ENCODE measurements at places on chromosomes 2 and 18. TPM values are rescaled to one million over a fixed set of nuclear protein-coding genes. Genes with fewer than 3 reads are reported as not detected.

DNA sequence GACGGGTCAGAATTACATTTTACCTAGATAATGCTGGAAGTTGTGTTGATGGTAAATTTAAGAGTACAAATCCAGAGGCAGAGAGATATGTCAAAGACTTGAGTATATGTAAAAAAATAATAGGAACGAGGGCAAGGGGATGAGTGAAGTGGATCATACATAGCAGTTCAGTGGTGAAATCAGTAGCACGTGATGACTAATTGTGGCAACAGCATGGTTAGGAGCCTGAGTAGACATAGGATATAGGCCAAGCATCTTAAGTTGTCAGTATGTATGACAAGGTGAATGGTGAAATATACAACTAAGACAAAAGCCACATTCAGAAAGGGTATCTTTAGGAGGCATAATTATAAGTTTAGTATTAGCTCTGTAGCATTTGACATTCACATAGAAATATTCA, 826.5 kb upstream of the PIK3C3 start:
- no peak for DNase-seq

- DNase-seq = no peak
Measured at GRCh38 chr2:218999881-219000568, 6.8 kb upstream of the CRYBA2 start.

- no peak for DNase-seq
Measured at GRCh38 chr2:137206069-137206468, 440.7 kb downstream of the THSD7B start.

DNA sequence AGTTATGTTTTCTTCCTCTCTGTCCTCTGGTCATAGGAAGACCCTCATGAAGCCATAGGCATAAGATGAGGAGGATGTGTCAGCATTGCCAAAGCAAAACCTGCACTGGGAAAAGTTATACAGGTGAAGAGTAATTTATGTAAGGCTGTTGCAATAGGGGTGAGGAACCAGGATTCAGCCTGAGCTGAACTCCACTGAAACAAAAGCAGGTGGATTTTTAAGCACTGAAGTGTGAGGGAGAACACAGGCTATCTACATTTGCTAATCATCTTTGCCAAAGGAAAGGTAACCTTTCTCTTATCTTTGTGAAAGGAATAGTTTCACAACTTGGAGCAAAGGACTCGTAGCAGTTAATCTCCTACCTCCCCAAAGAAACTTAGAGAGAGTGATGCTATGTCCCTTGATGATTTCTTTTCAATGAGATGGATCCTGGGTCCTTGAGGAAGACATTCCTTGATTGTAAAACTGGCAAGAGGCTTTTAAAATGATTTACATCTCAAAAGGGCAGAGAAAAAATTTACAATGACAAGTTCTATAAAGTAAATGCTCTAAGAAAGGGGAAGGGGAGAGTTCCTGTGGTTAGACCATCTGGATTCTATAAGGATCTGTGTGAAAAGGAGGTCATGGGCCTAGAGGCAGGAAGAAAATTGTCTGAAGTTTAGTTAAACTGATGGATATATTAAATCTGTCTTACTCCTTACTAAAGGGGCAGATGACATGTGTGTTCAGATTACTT, 385.4 kb upstream of the CDH7 start:
- peak; percentile 2 for DNase-seq

DNA sequence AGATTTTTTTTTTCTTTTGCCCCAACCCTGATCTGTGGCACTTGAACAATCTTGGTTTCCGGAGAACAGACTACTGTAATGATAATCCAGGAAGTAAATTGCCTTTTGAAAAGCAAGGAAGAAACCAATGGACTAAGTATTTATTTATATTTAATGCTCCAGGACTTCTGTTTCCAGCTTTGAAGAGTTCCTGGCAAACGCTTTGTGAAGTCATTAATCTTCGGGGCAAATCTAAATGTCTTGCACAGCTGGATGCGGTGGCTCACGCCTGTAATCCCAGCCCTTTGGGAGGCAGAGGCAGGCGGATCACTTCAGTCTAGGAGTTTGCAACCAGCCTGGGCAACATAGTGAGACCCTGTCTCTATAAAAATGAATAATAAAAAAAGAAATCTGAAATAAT, 135.1 kb upstream of the GATA6 start:
- DNase-seq = no peak

DNA sequence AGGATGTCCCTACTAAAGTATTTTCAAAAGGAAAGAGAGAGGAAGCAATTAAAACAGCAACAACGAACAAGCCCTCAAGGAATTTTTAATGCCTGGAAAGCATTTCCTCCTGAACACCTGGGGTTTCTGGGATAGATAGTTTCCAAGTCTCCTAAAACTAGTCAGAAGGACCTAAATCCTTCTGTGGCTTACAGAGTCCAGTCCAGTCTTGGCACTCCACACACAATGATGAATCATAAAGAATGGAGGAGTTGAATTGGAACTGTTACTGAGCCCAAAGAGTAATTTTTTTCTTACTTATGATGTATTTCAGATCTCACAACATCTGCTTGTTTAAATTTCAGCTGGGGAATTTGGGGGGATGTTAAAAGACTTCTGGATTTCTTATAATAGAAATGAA, 144.6 kb upstream of the SETBP1 start:
- DNase-seq = no peak

GRCh38 chr18:79532313-79533007, 136.7 kb downstream of the NFATC1 start:
- no peak for DNase-seq

GRCh38 chr18:51686590-51686989, 489.1 kb upstream of the MEX3C start:
- no peak for DNase-seq

DNA sequence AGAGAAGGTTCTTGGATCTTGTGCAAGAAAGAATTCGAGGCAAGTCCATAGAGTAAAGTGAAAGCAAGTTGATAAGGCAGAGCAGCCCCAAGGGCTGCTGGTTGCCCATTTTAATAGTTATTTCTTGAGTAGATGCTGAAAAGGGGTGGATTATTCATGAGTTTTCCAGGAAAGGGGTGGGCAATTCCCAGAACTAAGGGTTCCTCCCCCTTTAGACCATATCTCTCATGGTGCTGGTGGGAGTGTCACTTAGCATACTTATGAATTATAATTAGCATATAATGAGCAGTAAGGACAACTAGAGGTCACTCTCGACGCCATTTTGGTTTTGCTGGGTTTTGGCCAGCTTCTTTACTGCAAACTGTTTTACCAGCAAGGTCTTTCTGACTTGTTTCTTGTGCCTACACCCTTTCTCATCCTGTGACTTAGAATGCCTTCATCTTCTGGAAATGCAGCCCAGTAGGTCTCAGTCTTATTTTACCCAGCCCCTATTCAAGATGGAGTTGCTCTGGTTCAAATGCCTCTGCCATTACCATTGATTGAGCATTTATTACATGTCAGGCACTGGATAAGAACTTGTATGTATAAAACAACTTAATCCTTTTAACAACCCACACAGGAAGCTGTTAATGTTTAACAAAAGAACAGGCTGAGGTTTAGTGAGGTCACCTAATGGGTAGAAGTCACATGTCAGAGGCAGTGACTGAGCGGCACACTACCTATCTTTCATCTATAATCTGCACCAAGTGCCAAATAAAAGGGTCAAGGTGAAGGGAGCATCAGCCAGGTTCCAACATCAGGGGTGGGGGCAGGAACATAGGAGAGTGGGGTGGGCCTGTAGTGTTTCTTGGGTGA, 250.9 kb downstream of the ICOS start:
- no peak for DNase-seq

DSEL gene
- polyA plus RNA-seq = 16.2 TPM

CGREF1 gene
- polyA plus RNA-seq = 6.4 TPM

GCG gene
- not detected for polyA plus RNA-seq

C1GALT1C1L gene
- 2.7 TPM for polyA plus RNA-seq

GRCh38 chr2:1682181-1682440, 62.2 kb downstream of the PXDN start:
- DNase-seq = no peak

DNA sequence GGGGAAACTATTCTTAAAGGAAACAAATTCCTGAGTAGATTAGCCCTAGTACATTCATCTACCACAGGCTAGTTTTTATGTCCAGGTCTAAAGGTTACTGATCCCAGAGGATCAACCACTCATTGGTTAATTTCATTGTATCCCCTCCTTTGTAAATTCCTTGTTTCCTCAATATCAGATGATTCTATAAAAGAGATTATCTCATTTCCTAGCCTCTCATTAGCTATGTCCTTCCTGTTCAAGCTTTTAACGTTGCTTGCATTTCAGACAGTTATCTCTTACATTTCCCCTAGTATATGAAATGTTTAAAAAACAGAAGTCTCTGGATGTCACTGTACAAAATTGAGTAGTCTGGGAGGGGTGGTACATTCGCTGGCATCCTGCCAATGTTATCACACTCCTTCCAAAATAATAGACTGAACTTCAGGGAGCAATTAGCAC, 24.2 kb upstream of the ARMC9 start:
- no peak for DNase-seq

MEX3C gene
- 66.6 TPM for polyA plus RNA-seq

GRCh38 chr2:96514521-96514920, 9.4 kb upstream of the NEURL3 start:
- no peak for DNase-seq

GRCh38 chr2:236161531-236161930, 6.7 kb downstream of the GBX2 start:
- no peak for DNase-seq

DNA sequence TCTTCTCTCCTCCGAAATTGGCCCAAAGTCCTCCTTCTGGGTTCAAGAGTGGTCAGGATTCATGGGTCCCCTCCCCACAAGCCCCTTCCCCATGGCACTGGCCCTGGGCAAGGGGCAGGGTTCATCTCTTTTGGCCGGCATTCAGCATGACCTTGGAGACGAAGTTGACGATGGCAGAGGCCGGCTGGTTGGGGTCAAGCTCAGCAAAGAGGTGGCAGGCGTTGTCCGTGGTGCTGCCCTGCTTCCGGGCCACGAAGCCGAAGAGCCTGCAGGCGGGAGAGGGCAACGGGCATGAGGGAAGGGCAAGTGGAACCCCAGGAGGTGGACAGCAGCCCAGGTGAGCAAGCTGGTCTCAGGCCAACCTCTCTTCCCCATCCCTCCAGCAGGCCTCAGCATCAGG, 198.5 kb downstream of the TNS1 start:
- DNase-seq = no peak

- DNase-seq = no peak
Measured at GRCh38 chr2:30511122-30512083, 64.4 kb downstream of the LCLAT1 start.

SERPINB4 gene
- polyA plus RNA-seq = not detected

GRCh38 chr2:234556848-234557573, 60.1 kb upstream of the ARL4C start:
- no peak for DNase-seq
